ENCODE measurements at places on chromosomes 6 and 20. TPM values are rescaled to one million over a fixed set of nuclear protein-coding genes. Genes with fewer than 3 reads are reported as not detected.

- peaks cover 55% of the 10 kb centered on the region for H3K4me1 ChIP-seq
- 0 out of 2 replicates have a peak overlapping the region, but pooled peaks have one; percentile 14 for H3K27ac ChIP-seq
- no peak for DNase-seq
- no peak overlapping the region for H3K4me3 ChIP-seq
- peaks cover 15% of the 10 kb centered on the region for H3K27me3 ChIP-seq
- no peaks in the 10 kb centered on the region for H3K36me3 ChIP-seq
Measured at GRCh38 chr6:41675176-41675775, 37.0 kb downstream of the MDFI start.

DNA sequence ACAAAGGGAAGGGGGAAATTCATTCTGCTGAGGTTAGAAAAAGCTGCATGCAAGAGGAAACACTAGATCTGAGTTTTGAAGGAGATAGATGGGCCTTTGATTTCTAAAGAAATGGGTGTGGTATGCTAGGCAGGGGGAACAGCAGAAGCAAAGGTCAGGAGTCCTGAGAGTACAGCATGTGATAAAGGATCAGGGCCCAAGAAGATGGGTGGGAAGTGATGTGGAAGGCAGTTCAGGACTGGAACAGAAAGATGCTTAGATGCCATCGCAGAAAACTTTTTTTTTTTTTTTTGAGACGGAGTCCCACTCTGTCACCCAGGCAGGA is 126.2 kb downstream of the ALDH8A1 start:
- DNase-seq: no peak
- no peak overlapping the region for H3K27ac ChIP-seq
- no peak overlapping the region for H3K4me3 ChIP-seq
- peaks cover 10% of the 10 kb centered on the region for H3K4me1 ChIP-seq
- H3K27me3 ChIP-seq: no peaks in the 10 kb centered on the region

DNA sequence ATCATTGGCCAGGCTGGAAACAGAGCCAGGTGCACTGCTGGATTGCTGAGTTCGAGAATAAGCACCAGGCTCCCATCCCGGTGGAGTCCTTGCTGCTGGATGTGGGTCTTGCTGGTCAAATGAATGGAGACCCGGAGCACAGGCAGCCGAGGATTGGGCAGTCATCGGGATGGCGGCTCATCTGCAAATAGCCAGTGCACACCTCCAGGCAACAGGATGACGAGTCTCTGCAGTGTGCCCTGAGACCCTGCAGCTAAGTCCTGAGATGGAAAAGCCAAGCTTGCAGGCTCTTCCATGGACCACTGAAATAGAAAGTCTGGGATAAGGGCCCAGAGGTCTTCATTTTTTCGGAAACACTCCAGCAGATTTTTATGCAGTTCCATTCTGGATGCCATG is 143.5 kb downstream of the WDR27 start:
- H3K36me3 ChIP-seq: peaks cover 17% of the 10 kb centered on the region
- DNase-seq: no peak
- H3K27me3 ChIP-seq: no peaks in the 10 kb centered on the region
- no peak overlapping the region for H3K27ac ChIP-seq
- H3K4me1 ChIP-seq: peaks cover 12% of the 10 kb centered on the region

DNA sequence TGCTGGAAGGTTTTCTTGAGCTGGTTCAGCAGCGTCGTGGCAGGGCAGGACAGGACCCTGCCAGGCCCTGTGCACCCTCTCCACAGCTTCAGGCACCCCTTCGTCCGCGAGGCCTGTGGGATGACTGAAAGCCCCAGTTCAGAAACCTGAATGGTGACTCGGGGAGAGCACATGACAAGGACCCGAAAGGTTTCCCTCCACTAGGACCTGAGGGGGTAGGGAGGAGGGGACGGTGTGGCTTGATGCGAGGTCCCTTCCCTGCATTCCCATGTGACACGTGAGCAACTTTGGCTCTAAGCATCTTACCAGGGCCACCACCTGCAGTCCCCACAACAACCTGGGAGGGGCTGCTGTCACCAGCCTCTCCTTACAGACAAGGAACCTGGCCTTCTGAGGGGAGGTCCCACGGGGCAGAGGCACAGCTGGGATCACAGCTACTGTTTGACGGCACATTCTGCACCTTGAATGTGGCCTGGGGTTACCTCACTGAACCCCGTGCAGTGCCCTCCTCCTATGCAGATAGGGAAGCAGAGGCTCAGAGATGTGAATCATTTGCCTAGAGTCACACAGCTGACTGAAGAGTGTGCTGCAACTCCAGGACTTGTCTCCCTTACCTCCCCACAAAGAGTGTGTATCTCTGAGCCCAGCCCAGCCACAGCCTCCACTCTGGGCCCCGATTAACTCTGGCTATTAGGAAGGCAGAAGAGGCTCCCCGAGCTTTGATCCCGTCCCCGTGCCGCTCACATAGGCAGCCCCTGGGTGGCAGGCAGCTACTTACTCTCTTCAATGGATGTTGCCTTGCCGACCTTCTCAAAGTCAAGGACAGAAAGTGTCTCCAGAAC is 84.6 kb downstream of the PTPN1 start:
- H3K36me3 ChIP-seq: no peaks in the 10 kb centered on the region
- H3K4me3 ChIP-seq: no peak overlapping the region
- H3K4me1 ChIP-seq: peaks cover 11% of the 10 kb centered on the region
- DNase-seq: peak; percentile 23
- no peaks in the 10 kb centered on the region for H3K27me3 ChIP-seq

The RGS17 gene
- 7.4 TPM for total RNA-seq

The DPPA5 gene
- total RNA-seq: 6.7 TPM

The PROKR2 gene
- total RNA-seq: 2.0 TPM

GRCh38 chr6:167230288-167230687 is 60.8 kb upstream of the UNC93A start:
- DNase-seq: no peak
- no peaks in the 10 kb centered on the region for H3K27me3 ChIP-seq
- peaks cover 52% of the 10 kb centered on the region for H3K36me3 ChIP-seq
- peak overlapping the region; percentile 87 for H3K27ac ChIP-seq
- peaks cover 75% of the 10 kb centered on the region for H3K4me1 ChIP-seq
- peak overlapping the region; percentile 91 for H3K4me3 ChIP-seq

The KCNQ5 gene
- total RNA-seq: 2.0 TPM

DNA sequence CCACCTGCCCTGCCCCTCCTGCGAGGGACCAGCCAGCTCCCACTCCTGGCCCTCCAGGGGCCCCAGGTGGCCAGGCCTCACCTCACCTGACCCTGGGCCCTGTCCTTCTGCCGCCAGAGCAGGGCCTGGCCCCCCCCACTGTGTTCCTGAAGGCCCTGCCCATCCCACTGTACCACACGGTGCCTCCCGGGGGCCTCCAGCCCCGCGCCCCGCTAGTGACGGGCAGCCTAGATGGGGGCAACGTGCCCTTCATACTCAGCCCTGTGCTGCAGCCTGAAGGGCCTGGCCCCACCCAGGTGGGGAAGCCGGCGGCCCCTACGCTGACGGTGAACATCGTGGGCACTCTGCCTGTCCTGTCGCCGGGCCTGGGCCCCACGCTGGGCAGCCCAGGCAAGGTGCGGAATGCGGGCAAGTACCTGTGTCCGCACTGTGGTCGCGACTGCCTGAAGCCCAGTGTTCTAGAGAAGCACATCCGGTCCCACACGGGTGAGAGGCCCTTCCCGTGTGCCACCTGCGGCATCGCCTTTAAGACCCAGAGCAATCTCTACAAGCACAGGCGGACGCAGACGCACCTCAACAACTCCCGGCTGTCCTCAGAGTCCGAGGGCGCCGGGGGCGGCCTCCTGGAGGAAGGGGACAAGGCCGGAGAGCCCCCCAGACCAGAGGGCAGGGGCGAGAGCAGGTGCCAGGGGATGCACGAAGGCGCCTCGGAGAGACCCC is 27.6 kb downstream of the ZNF831 start:
- no peak overlapping the region for H3K27ac ChIP-seq
- H3K36me3 ChIP-seq: no peaks in the 10 kb centered on the region
- no peaks in the 10 kb centered on the region for H3K4me1 ChIP-seq

DNA sequence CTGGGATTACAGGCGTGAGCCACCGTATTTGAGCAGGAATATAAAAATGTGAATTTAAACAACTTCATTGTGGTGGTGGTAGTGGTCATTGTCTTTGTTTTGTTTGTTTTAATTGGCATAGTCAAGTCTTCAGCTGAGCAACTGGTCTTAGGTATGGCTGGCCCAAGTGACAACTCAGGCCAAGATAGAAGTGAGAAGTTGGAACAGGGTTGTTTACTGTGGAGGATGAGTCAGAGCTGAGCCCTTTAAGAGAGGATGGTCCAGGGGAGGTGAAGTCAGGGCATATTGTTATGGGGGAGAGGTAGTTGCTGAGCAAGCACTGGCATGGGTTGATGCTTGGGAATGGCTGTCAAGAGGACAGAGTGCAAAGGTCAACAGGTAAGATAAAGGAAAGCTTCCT is 308.2 kb downstream of the FARS2 start:
- no peak overlapping the region for H3K27ac ChIP-seq
- no peak overlapping the region for H3K4me3 ChIP-seq
- DNase-seq: no peak
- H3K27me3 ChIP-seq: no peaks in the 10 kb centered on the region
- peaks cover 16% of the 10 kb centered on the region for H3K36me3 ChIP-seq

The MCM9 gene
- 12.3 TPM for total RNA-seq

GRCh38 chr20:1196634-1197033 is 6.6 kb upstream of the C20orf202 start:
- no peaks in the 10 kb centered on the region for H3K36me3 ChIP-seq
- H3K4me3 ChIP-seq: no peak overlapping the region
- no peak overlapping the region for H3K27ac ChIP-seq
- no peak for DNase-seq

DNA sequence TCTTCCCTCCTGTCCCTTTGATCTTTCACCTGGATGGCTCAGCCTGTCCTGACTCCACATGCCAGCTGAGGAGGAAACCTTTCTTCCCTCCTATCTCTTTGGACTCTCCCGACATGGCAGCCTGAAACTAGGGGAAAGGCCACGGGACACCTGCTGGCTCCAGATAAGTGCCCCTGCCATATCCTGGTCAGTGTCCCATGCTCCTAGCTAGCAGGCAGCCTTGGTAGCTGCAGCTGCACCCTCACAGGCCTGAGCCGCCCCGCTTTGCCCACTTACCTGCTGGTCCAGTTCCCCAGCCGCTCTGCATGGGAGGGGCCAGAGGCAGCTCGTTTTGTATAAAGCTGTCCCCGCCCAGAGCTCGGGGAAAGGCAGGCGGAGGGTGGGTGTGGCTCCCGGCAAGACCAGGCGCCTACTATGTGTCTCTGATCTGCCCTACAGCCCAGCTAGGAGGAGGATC is 7.4 kb upstream of the SLC52A3 start:
- peak overlapping the region; percentile 71 for H3K27ac ChIP-seq
- no peaks in the 10 kb centered on the region for H3K27me3 ChIP-seq
- H3K4me3 ChIP-seq: peak overlapping the region; percentile 67

DNA sequence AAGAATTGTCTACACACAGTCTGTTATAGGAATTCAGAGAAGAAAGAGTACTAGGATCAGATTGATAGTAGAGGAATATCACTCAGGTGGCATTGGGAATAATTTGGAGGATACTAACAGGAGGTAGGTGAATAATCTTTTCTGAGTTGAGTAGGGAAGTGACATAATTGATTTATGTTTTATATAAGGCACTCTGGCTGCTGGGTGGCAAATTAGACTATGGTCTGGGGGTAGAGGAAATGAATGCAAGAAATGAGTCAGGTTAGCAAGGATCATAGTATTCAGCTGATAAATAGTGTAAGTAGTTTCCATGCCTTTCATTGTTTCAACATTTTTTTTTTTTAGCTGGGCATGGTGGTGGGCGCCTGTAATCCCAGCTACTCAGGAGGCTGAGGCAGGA is 113.3 kb downstream of the CDKAL1 start:
- H3K4me3 ChIP-seq: no peak overlapping the region
- peaks cover 14% of the 10 kb centered on the region for H3K4me1 ChIP-seq
- H3K27me3 ChIP-seq: no peaks in the 10 kb centered on the region
- DNase-seq: no peak
- no peak overlapping the region for H3K27ac ChIP-seq

DNA sequence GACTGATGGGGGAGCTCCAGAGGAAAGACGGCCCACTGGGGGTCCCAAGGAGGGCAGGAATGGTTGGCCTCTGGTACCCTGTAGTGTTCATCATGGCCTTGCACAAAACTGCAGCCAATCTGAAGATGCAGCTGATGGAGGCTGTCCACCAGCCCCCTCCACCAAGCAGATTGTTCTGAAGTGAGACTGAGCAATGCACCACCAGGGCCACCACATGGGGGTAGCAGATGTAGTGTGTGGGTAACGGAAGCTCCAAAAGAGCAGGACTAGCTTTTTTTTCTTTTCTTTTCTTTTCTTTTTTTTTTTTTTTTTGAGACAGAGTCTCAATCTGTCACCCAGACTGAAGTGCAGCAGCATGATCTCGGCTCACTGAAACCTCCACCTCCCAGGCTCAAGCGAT is 181.0 kb upstream of the MYLIP start:
- no peak overlapping the region for H3K27ac ChIP-seq
- H3K36me3 ChIP-seq: no peaks in the 10 kb centered on the region
- H3K4me1 ChIP-seq: peaks cover 36% of the 10 kb centered on the region
- DNase-seq: no peak
- H3K27me3 ChIP-seq: no peaks in the 10 kb centered on the region
- H3K4me3 ChIP-seq: no peak overlapping the region

GRCh38 chr20:14049111-14049510 is 53.8 kb downstream of the MACROD2 start:
- peaks cover 1% of the 10 kb centered on the region for H3K36me3 ChIP-seq
- no peaks in the 10 kb centered on the region for H3K27me3 ChIP-seq
- no peak overlapping the region for H3K4me3 ChIP-seq
- no peak overlapping the region for H3K27ac ChIP-seq
- no peak for DNase-seq

DNA sequence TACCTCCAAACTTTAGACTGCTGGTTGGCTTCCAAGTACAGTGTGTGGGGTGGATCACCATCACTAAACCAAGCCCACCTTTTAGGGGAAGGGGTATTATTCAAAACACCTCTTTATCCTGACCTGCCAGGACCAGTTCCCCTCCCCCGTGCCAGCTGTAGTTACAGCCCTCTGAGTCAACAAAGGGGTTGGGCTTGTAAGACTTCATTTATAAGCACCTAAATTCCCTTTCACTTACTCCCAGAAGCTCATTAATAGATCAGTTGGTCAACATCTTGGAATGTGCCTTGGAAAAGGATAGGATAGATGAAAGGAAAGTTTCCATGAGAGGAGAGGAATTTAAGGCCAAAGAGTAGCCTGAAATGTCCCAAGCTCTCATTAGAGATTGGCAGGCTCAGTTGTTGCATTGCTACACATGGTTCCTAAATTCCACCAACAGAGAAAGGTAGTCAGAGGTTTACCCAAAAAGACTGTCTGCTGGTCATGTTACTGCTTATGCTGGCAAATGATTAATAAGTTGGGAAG is 59.2 kb downstream of the TNFAIP3 start:
- H3K27ac ChIP-seq: no peak overlapping the region
- peak overlapping the region; percentile 31 for H3K4me3 ChIP-seq
- peaks cover 14% of the 10 kb centered on the region for H3K27me3 ChIP-seq
- DNase-seq: peak; percentile 56

GRCh38 chr6:37259191-37259590 is 1.2 kb upstream of the TMEM217 start:
- no peak for DNase-seq
- peak overlapping the region; percentile 44 for H3K27ac ChIP-seq
- H3K27me3 ChIP-seq: peaks cover 4% of the 10 kb centered on the region

- no peaks in the 10 kb centered on the region for H3K36me3 ChIP-seq
- H3K27me3 ChIP-seq: peaks cover 9% of the 10 kb centered on the region
- no peak overlapping the region for H3K4me3 ChIP-seq
- H3K27ac ChIP-seq: no peak overlapping the region
- no peak for DNase-seq
- no peaks in the 10 kb centered on the region for H3K4me1 ChIP-seq
Measured at GRCh38 chr20:1103751-1104150, 14.7 kb upstream of the PSMF1 start.

The THBS2 gene
- total RNA-seq: 33.5 TPM

The PCMT1 gene
- total RNA-seq: 90.7 TPM

- no peak overlapping the region for H3K27ac ChIP-seq
- H3K27me3 ChIP-seq: peaks cover 61% of the 10 kb centered on the region
- H3K4me1 ChIP-seq: peaks cover 25% of the 10 kb centered on the region
- DNase-seq: peak; percentile 69
- peak overlapping the region; percentile 56 for H3K4me3 ChIP-seq
Measured at GRCh38 chr6:1316489-1316971, 4.6 kb downstream of the FOXQ1 start.
